ENCODE measurements at places on chromosomes 5 and 9.

DNA sequence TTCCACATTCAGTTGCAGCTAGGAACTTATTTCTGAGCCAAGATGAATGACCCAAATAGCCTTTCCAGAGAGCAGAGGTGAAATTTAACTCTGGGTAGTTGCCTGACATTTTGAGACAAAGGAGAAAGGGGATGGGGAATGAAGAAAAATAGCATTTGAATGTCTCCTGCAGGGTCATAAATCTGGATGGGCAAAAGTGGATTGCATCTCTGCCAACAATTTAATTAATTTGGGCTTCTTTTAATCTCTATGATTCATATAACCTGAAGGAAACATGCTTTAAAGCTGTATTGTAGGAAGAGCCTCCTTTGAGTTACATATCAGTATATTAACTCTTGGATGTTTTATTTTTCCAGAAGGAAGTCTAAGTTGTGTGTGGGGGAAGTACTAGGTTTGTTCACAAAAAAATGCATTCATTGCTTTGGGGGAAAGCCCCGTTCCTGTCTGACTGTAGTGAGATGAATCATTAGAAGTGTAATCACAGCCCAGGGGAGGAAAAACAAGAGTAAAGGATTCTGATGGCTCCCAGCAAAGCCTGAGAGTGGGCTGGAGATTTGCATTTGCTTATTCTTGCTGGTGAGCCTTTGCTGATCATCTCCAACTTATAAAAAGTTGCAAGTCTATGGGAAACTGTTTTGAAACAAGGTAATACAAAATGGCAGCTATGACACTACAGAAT lies 133.0 kb upstream of the IQGAP2 start:
- no peak for DNase-seq

DNA sequence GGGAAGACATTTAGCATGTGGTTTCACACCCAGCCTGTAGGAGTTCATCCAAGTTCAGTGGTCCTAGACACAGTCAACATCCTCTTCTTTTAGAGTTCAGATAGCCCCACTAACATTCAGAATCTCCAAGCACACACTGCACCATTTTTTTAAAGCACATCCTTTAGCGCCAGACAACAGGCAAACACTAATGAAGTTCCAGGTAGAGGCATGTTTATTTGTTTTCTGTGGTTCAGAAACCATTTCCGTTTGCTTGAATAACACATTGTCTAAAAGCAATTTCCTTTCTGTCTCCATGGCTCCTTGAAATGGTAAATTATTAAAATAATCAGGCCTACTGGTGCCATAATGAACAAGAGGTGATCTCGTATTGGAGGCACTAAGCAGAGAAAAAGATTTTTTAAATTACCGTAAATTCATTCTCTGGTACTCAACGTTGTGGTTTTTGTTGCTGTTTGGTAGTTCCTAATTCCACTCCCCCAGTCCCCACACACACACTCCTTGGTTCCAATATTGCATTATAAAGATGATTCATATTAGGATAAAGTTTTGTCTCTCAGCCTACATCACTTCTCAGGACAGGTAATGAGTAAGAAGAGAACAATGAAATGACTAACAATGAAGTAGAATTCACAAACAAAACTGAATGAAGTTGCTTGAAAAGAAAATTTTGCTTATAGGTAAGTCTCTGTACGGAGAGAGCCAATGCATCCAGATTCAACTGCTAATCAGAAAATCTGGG lies 153.1 kb downstream of the PCSK1 start:
- DNase-seq = no peak

GRCh38 chr9:13939134-13939533 lies 374.8 kb downstream of the NFIB start:
- peak; percentile 59 for DNase-seq

DNA sequence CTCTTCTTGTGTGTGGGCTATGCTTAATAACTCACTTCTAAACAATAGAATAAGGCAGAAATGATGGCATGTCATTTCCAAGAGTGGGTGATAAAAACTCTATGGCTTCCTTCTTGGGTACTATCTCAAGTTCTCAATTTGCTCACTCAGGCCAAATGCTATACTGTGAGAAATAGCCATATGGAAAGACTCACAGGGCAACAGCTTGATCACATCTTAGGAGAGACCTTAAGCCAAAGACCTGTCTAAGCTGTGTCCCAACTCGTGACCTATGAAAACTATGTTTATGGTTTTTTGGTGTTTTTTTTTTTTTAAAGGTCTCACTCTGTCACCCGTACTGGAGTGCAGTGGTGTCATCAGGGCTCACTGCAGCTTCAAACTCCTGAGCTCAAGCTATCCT lies 2.1 kb upstream of the UIMC1 start:
- DNase-seq = no peak

GRCh38 chr5:116788851-116789403 lies 214.3 kb upstream of the SEMA6A start:
- no peak for DNase-seq

- DNase-seq = no peak
Measured at GRCh38 chr5:176781638-176782570, 28.5 kb upstream of the UNC5A start.

- peak; percentile 51 for DNase-seq
Measured at GRCh38 chr5:43078956-43079355, 38.8 kb upstream of the ANXA2R start.

GRCh38 chr5:112485934-112486355 lies 66.9 kb upstream of the EPB41L4A start:
- no peak for DNase-seq

DNA sequence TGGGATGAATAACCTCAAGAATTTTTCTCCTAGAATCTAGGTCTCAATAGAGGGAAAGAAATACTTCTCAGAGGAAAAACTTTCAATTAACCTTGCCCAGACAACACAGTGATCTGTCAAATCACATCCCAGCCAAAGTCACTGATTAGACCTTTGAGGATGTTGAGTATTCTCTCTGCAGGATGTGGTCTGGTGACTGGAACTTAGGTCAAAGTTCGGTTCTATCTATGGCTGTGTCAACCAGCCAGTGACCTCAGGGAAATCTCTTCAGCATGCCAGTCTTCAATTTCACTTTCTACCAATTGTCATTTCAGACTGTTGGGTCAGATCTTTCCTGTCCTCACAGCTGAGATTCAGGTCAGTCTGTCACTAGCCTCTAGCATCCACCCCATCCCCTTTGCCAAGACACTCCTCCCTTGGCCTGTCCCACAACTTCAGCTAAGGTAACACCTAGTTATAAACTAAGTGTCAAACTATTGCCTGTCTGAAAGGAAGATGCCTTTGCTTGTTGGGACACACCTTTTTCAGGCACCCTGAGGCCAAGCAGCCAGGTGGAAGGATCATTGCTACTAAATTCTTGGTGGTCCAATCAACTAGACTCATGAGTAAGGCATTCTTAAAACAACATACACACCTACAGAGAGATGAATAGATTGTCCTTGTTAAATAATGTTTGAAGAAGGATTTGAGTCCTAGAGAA lies 156.3 kb upstream of the FST start:
- no peak for DNase-seq

GRCh38 chr9:130008538-130008937 lies 34.5 kb downstream of the FNBP1 start:
- DNase-seq = no peak

- no peak for DNase-seq
Measured at GRCh38 chr5:173554989-173555705, 61.3 kb downstream of the BOD1 start.

DNA sequence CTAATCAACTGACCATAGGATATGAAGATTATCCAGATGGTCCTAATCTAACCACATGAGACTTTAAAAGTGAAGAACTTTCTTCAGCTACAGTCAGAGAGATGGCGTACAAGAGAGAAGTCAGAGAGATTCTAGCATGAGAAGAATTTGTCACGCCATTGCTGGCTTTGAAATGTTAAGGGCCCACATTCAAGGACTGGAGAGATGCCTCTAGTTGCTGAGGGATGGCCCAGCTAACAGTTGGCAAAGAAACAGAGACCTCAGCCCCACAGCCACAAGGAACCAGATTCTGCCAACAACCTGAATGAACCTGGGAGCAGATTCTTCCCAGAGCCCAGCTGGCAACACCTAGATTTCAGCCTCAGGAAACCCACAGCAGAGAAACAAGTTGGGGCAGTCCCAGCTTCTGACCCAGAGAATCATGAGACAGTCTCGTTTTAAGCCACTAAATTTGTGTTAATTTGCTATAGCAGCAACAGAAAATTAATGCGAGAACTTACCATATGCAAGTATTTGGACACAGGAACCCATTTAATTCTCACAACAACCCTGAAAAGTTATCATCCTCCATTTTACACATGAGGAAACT lies 132.0 kb downstream of the MLLT3 start:
- DNase-seq = no peak

- DNase-seq = peak; percentile 43
Measured at GRCh38 chr5:9479361-9479760, 66.5 kb downstream of the SEMA5A start.

GRCh38 chr5:28234356-28234968 lies 1196.1 kb upstream of the CDH9 start:
- no peak for DNase-seq

DNA sequence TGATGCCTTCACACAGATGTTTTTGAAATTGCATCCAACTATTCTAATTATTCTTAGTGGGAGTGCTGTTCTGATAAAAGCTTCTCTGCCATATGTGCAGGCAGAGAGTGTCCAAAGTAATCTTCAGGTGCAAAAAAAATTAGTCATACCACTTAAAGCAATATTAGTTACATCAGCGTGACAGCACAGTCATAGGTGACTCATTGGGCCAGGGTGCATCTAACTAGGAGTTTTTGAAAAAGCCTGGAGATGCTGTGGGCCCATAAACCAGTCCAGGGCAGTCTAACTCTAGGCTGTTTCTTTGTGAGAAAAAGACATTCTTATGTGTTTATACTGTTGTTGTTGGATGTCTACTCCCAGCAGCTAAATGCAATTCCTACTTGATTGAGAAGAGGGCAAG lies 33.0 kb upstream of the C6 start:
- peak; percentile 61 for DNase-seq

- no peak for DNase-seq
Measured at GRCh38 chr5:143205883-143206195, 197.6 kb downstream of the NR3C1 start.

DNA sequence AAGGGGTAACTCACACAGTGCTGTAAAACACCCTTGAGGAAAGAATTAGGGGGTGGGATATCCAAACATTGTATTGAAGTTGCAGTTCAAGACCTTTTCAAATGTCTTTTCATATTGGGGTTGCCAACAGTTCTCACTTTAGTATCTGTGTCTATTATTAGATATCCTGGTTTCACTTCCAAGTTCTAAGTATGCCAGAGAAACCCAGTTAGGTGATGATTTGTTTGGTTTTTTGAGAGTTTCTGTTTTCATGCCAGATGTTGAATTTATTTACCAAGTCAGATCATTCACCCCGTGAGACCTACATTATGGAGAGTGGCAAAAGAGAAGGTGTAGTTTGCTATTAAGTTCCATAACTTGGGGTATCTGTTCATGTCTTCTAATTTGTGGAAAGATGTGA lies 64.5 kb downstream of the C9orf152 start:
- DNase-seq = no peak

DNA sequence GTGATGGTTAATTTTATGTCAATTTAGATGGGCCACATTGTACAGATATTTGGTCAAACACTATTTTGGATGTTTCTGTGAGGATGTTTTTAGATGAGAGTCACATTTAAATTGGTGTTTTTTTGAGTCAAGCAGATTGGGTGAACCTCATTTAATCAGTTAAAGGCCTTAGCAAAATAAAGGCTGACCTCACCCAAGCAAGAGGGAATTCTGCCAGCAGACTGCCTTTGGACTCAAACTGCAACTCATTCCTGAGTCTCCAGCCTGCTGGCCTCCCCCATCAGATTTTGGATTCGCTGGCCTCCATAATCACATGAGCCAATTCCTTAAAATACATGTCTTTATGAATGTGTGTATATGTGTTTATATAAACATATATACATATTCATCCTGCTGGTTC lies 282.7 kb upstream of the POU5F2 start:
- DNase-seq = no peak

DNA sequence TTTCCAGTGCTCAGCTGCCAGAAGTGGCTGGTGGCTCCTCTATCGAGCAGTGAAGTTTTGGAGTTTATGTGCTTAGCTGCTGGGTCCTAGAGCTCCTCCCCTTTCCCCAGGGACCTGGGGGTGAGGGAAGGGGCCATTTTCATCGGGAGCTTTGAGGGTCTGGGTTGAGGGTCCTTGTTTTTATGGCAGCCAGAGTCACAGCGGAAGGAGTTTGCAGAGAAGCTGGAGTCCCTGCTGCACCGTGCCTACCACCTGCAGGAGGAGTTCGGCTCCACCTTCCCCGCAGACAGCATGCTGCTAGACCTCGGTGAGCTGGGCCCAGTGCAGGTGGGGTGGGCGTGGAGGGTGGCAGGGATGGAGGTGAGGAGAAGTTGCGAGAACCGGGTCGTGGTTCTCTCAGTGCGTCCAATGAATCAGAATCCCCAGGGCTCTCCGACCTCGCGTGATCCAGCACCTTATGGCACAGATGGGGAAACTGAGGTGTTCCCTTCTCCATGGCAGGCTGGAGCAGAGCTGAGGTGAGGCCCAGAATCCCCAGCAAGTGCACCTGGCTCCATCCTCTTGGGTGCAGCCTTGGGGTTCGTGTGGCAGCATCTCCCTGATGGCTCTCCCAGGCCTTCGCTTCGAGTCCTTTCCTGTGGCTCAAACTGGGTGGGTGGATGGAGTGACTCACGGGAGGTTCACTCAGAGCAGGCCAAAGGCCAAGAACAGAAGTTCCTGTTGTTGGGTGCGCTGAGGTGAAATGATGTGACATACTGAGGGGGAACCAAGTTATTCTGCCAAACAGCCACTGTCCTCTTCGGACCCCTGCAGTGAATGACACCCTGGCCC lies 21.7 kb upstream of the DOLPP1 start:
- DNase-seq = no peak

DNA sequence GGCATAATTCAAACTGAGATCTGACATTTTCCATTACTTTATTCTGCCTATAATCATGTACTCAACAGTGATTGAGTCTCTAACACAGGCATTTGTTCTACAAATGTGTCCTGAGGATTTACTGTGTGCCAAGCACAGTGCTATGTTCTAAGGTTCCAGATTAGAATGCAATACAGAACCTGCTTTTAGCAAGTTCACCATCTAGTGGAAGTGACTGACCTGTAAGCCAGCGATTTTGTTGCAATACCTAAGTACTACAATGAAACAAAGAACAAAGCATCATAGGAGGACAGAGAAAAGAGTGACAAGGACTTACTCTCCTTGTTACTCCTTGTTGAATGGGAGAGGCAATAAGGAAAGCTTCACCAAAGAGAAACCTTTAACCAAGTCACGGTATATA lies 348.1 kb downstream of the ELAVL2 start:
- no peak for DNase-seq

All from fibroblast of the conjunctiva (primary cell).